ENCODE measurements at places on chromosomes 16 and 17. TPM values are rescaled to one million over a fixed set of nuclear protein-coding genes. Genes with fewer than 3 reads are reported as not detected.

DNA sequence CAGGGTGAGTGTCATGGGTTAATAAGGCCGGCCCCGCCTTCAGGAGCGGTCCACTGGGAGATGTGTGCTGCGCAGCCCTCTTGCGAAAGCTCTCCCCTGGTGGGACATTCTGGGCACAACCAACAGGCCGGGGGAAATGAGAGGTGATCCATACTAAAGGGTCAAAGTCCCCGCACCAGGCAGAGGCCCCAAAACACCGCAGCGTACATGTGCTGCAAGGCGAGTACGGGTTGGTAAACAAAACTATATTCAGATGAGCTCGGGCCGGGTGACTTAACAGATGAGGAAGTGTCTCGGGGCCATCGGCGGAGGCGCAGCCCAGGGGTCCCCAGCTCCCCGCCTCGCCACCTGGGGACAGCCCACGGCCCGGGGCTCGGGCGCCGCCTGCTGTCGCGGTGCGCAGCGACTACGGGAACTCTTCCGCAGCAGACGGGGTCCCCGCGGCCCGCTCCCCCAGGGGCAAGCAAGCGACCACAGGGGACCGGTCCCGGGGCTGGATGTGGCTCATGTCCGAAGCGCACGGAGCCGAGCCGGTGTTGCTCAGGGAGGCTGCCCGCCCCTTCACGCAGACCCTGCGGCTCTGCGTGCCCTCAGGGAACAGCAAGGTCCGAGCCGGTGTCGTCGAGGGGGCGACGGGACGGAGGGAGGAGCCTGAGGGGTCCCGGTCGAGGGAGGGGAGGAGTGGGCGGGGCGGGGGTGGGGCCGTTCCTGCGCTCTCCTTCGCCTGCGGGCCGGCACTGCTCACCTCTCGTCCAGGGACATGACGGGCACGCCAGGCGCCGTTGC lies at the start of gene RAB37:
Gene RAB37 (plus strand): TSS at position 744 of the 786 bp plus-strand sequence. CDS start 17 bp downstream, at position 761.
- no peak for DNase-seq

Gene VTN
- 0.43 TPM for total RNA-seq

Gene CMTM2
- not detected for total RNA-seq

Gene SETD6
- 15.3 TPM for total RNA-seq

GRCh38 chr16:143456-143855 lies 5.0 kb upstream of the NPRL3 start:
- DNase-seq = no peak

- no peak for DNase-seq
These were observed 120.7 kb downstream of the CCDC182 start for GRCh38 chr17:57624386-57624785.

GRCh38 chr17:43434902-43435319 lies 36.1 kb downstream of the ARL4D start:
- DNase-seq = peak; percentile 48

Gene ALDH3A1
- total RNA-seq = 0.16 TPM

GRCh38 chr17:80799538-80800480 lies 191.8 kb upstream of the CHMP6 start:
- DNase-seq = no peak

- no peak for DNase-seq
These were observed 8.4 kb downstream of the CDR2L start for GRCh38 chr17:74995847-74996246.

DNA sequence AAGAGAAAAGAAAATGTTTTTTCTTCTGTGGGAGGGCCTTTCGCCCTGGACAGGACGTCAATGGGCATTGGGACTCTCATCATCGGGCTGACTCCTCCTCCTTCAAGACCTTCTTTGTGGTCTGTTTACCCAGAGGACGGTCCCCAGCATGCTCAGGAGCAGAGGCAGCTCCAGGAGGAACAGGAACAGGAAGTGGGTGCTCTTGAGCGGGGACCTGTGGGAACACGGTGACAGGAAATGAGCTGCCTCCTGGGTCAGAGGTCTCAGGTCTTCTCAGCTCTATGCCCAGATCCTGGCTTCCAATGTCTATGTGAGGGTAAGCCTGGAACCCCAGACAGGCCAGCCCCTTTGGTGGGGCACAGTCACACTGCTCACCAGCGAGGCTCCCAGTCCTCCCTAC lies 12.2 kb downstream of the CD300LD start:
- DNase-seq = no peak

DNA sequence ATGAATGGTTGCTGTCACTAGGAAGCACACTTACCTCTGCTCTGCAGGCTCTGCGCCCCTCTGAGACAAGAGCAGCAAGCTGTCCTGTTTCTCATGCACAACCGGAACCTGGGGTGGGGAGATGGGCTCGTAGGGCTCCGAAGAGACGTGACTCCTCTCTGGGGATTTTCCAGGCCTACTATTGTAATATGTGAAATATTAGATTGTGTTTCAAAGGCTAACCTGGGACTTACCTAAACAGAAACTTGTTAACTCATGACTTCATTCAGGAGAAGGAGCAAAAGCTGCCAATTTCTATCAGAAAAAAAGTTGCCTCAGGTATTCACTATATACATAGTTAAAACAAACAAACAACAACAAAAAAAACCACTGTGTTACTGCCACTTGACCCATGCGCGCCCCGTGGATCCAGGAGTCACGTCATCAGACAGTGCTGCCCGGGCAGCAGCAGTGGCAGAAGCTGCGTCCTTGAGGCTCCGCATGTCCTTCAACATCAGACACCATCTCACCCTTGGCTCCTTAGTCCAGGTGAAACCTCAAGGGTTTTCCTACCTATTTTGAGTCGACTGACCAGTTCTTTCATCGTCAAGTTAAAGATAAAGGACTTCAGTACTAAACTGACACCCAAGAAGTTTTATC lies 49.3 kb downstream of the TTC19 start:
- no peak for DNase-seq

GRCh38 chr17:20121359-20122253 lies 112.4 kb downstream of the SPECC1 start:
- peak; percentile 66 for DNase-seq

- DNase-seq = no peak
These were observed 393.7 kb upstream of the DYNLRB2 start for GRCh38 chr16:80147026-80147655.

DNA sequence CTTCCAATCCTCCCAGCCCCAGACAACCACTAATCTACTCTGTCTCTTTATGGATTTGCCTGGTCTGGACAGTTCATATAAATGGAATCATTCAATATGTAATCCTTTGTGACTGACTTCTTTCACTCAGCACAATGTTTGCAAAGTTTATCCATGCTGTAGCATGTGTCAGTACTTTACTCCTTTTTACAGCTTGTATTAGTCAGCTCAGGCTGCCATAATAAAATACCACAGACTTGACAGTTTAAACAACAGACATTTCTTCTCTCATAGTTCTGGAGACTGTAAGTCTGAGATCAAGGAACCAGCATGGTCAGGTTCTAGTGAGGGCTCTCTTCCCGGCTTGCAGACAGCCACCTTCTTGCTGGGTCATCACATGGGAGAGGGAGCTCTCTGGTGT lies 41.3 kb downstream of the GPRC5B start:
- DNase-seq = no peak

GRCh38 chr16:807347-808084 lies 7.0 kb upstream of the GNG13 start:
- peak; percentile 91 for DNase-seq

DNA sequence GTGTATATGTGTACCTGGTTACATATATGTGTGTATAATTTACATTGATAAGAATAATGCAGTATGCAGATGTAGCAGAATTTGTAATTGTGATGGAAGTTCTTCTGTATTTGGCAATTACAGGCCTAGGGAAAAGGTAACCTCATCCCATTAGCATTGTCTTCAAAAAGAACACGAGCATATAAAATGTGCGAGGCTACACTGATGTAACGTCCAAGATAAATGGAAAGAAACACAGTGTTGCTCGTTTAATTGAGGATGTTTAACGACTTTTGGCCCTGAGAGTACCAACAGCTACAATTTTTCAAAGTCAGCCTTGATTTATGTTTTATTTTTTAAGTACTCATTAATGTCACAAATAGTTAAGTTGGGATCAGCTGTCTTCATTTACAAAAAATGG lies 703.5 kb upstream of the RBFOX1 start:
- no peak for DNase-seq
